ENCODE measurements at places on chromosomes 4 and X.

DNA sequence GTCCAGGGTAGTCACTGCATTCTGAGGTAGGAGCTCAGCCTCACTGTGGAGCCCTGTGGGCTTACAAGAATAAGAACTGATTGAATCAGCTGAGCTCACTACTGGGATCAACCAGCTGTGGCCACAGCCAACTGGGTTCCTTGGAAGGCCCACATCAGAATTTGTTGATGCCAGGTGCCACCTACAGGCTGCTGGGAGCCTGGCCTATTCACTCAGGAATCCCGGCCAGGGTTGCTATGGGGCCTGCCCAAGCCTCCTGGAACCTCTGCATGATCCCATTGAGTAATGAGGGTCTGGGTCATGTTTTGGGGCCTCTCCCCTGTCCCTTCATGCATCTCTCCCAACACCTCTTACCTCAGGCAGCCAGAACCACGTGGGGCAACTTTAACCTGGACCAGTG lies 53.9 kb upstream of the KIAA1210 start:
- no peak for DNase-seq

DNA sequence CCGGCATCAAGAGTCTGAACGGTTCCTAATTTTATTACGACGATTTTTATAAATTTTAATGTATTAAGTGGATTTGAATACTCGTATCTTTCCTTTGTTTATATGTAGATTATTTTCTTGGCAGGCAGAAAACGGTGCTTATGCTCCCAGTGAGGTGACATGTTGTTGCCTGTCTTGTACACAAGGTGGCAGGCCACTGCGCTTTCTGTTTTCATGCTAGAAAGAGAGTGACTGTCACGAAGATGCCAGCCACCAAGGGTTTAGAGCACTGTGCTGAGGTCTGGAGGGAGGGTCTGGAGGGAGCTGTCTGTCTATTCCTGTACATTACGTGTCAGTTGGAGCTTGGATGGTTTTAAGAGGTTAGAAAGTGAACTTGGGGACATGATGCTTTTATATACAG lies 87.7 kb downstream of the SHROOM2 start:
- DNase-seq = peak; percentile 40

DNA sequence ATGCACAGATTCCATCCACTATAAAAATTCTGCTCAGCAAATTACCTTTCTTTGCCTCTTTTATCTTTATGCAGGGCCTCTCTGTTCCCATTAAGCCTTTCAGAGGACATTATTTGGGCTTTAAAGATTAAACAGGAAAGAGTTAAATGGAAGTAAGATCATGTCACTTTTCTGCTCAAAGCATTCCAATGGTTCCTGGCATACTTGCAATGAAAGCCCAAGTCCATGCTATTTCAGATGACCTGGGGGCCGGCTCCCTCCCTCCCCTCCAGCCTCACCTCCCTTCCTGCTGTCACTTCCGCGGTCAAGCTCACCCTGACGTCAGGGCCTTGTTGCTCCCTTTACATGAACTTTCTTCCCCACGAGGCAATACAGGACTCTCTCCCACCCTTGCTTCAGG lies 125.5 kb downstream of the C4orf51 start:
- no peak for DNase-seq

- no peak for DNase-seq
These were observed 262.1 kb downstream of the NKX6-1 start for GRCh38 chr4:84237008-84237407.

DNA sequence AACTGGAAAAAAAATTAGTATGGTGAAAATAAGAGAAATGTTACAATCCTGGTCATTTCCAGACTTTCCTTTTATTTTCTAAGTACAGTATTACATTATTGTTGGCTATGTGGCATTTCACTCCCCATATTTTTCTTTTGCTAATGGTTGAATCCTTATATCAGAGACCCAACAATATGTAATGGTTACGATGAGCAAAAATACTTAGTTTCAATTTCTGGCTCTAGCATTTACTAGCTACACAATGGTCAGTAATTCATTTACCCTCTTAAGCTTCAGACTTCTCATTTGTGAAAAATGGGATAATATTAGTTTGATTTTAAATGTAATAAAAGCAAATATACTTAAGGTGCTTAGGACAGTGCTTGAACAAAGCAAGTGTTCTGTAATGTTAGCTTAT lies 942.9 kb upstream of the PABPC4L start:
- DNase-seq = no peak

- no peak for DNase-seq
These were observed 1.9 kb downstream of the TRO start for GRCh38 chrX:54922547-54922946.

GRCh38 chr4:183366206-183366835 lies 44.1 kb upstream of the CLDN24 start:
- no peak for DNase-seq

DNA sequence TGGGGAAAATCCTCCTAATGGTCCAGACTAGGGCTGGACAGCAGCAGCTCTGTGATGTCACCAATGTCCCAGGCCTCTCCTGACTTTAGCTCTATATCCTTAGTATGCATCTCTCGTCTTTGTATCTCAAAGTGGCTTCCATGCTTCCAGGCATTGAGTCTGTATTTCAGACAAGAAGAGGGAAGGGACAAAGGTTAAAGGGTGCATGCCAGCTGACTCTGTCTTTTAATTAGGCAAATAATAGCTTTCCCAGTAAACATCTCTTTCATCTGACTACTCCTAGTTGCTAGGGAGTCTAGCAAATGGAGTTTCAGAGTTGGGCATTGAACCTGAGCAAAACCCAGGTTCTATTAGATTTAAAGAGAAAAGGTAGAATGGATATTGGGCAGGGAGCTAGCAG lies 5.4 kb downstream of the FAM47E start:
- no peak for DNase-seq

- DNase-seq = peak; percentile 61
These were observed 677 bp upstream of the NONO start for GRCh38 chrX:71282514-71283402.

DNA sequence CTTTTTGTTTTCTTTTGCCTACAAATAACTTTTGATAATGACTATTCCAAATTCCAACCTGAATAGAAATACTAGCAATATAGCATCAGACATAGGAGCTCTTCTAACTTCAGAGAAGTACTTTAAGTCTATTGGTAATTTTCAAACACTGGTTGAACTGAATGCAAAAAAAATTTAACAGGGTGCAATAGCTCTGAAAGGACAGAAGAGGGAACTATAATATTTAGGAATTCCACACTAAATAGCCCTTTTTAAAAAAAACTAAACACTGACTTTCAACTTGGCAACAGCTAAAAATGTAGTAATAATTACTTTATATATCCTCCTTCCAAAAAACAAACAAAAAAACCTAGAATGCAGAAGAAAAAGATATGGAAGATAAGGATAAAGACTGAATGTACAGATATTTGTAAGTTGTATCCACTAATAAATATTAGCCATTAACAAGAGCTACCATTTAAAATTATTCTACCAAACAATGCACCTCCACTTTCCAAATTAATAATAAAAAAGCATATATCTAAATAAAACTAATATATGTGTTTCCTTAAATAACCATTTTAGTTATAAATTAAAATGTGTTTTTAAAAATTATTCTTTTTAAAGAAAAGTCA lies 81.4 kb downstream of the FBXW7 start:
- DNase-seq = no peak

DNA sequence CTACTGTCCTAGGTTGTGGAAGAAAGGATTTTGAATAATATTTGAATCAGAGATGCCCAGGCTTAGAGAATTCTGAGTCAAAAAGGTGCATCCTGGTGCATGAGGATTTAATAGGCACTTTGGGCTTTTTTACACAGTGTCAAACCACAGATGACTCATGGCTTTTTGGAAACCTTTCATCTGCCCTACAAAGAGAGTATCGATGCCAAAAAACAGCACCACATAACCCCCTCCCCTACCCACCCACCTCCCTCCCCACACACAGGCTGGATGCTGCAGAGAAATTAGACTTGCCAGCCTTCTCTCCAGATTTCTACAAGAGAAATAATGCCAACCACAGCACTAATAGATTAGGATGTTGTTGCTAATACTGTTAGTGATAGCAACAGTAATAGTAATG lies 779.3 kb downstream of the NLGN4X start:
- DNase-seq = no peak

- DNase-seq = no peak
These were observed 20.1 kb downstream of the HTT-AS start for GRCh38 chr4:3054169-3054759.

DNA sequence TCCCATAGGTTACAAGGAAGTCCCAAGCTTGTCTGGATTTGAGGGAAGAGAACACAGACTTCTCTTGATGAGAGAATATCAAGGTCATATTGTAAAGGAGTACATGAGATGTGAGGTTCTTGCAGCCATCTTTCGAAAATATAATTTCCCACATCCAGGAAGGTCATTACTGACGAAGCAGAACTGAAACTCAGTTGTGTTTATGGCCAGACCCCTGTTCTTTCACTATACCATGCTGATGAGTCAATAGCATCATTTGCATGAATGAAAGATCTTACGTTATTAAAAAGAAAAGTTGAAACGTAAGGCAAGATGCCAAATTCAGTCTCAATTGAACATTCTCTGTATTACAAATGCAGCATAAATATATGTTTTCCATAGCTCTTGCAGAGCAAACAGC lies 14.2 kb upstream of the CCDC149 start:
- no peak for DNase-seq

DNA sequence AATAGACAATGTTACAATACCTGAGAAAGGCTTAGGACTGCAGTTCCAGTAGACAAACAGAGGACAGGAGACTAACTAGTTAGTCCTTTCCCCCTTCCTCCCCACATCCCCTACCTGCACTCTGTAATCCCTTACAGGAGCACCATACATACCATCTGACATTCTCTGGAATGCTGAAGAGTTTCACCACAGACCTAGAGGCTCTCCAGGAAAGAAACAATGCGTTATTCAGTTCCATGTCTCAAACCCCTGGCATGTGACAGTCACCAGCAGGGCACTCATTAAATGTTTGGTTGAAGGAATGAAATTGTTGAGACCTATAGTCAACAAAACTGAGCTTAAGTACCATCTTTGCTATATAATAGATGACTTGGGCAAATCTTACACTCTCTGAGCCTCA lies 100.2 kb upstream of the USP38 start:
- DNase-seq = no peak

DNA sequence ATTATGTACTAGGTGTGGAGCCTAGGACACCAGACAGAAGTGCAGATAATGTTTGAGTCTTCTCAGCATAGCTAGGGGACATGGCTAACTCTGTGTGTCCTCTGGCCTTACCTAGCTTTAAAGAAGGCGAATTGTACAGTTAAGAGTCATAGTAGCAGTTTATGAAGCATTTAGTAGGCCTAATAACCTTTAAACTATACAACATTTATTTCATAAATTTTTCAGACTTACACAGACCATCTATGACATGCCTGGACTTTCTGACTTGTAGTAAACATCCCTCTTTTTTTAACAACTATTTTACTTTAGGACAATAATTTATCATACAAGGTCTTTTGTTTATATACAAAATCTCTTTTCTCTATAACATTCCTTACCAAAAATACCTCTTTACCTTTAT lies 37.4 kb downstream of the ETNPPL start:
- no peak for DNase-seq

- no peak for DNase-seq
These were observed 12.8 kb downstream of the ATP5ME start for GRCh38 chr4:661231-661630.

DNA sequence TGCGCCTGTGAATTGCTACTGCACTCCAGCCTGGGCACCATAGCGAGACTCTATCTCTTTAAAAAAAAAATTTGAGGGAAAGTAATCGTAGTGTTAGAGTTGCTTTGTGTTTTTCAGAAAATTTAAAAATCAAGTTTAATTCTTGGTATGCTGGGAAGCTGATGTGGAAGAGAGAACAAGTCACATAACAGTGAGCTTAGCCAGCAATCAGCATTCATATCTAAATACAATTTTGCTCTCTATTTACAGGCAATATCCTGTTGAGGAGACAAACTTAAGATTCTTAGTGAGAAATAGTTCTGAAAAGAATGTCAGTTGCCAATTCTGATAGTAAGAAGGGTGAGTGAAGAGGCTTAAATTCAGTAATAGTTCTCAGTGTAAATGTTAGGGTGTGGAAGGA lies 9.6 kb upstream of the NDUFC1 start:
- DNase-seq = no peak

GRCh38 chr4:171583790-171584189 lies 229.4 kb upstream of the GALNTL6 start:
- DNase-seq = no peak

DNA sequence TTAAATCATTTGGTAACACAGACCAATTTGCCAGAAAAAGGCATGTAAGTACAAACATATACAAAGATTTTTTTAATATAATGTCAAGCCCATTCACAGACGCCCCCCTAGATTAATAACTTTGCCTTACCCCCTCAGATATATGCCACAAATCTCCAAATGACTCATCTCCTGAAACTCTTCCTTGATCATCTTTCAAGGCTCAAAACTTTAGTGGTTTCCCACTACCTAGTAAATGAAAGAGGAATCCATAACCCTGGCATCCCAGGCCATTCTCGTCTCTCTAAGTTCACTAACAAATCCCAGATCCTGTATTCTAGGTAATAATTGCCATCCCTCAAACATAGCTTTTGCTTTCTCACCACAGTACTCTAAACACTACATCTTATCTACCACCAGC lies 61.9 kb downstream of the PRSS12 start:
- no peak for DNase-seq

GRCh38 chr4:123673971-123674370 lies 277.4 kb downstream of the SPRY1 start:
- no peak for DNase-seq

DNA sequence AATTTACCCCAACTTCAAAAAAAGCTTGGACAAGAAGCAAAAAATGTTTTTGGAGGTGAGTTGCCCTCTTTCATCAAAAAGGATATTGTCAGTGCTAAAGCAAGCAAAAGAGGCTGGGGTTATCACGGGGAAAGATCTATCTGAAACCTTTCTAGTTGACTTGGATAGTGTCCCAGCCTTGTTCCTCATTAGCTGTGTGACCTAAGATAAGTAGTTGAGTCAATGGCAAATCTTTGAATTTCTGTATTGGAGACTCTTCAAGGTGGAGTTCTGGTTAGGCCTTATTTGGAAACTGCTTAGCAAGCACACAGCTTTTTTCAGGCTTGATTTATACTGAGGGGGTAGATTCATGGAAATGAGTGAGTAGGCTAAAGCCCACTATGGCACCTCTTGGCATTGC lies 271.6 kb downstream of the GRIA3 start:
- DNase-seq = no peak

DNA sequence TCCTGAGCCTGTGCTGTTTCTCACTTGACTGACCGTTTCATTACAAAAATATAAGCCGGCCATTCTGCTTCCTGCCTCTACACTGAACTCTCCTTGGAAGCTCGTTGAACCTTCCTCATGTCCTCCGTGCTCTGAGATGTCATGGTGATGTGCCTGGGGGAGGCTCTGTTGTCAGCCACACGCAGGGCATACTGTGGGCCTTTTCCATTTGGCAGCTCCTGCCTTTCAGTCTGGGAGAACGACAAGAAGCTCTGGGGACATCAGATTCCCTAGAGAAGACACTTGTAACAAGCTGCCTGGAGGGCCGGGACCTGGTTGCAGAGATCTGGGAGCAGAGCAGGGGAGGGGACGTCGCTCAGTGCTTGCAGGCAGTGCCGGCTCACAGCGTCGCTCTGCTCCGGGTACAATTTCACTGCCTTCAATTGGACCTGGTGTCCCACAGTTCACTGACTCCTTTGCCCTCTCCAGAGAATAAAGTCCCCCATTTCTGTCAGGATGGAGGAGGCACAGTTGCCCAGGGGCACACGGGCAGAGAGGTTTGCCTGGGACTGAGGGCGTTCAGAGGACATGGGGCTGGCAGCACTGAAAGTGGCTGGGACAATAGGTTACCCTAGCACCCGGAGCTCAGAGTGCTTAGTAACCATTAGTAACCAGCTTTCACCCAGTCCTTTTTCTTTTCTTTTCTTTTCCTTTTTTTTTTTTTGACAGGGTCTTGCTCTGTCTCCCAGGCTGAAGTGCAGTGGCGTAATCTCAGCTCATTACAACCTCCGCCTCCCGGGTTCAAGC lies 19.1 kb upstream of the MECP2 start:
- no peak for DNase-seq
